ENCODE measurements at places on chromosomes 7 and 10.

GRCh38 chr7:100493476-100494264, 9.9 kb downstream of the NYAP1 start:
- no peak for DNase-seq

- no peak for DNase-seq
Measured at GRCh38 chr7:1946025-1946772, 276.1 kb downstream of the ELFN1 start.

DNA sequence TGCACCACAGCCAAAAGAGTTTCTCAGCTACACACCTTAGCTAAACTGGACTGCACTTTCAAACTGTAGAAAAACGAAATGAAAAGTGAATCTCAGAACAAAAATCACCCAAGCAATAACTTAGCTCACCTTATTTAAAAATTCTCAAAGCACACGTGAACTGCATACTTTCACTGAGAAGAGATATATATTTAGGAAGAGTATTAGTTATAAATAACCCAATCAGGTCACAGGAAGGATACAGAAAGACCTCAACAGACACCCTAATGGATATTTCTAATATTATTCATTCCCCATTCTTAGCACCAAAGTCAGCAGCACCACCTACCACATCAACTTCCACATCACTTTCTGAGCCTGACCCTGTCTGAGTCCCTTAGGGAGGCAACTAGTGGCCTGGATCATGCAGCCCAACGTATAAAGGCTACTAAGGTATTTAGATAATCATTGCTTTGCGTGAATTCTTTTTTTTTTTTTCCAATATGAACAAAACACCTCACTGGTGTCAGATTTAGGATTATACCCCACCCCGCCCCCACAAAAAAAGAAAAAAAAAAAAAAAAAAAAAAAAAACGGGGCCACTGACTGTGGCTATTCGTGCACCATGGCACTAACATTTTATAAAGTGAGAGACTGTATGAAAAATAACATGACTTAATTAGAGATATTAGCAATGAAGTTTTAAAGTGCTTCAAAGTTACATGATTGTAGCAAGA, 2.6 kb downstream of the ABI1 start:
- DNase-seq, result no peak

DNA sequence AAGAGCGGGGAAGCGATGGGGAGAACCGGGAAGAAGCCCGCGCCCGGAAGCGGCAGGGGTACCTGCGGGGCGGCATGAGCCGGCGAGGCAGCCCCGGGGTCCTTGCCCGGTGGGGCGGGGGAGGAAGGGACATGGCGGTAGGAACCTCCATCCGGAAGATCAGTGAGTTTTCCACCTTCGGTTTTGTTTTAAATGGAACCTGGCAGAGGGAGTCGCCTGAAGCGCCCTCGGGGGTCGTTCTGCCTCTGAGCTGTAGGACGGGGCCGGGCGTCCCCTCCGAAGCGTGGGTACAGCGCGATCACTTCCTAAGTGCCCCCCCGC, 471 bp downstream of the PFKP start:
- no peak for DNase-seq

DNA sequence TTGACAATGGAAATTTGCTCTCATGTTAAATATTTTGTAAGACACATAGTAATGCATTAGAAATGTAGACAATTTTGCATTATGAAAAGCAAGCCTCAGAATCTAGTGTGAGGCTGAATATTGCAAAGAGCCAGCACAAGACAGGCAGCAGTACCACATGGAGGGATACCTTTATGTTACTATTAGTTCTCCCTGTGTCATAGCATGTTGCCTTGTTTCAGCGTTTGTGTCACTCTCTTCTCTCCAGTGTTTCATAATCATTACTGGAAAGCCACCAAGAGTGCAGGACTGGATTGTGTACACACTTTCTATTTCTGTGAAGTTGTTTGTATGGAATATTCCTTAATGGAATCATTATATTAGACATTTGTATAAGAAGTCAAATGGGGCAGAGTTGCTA, 8.5 kb downstream of the AHR start:
- no peak for DNase-seq

DNA sequence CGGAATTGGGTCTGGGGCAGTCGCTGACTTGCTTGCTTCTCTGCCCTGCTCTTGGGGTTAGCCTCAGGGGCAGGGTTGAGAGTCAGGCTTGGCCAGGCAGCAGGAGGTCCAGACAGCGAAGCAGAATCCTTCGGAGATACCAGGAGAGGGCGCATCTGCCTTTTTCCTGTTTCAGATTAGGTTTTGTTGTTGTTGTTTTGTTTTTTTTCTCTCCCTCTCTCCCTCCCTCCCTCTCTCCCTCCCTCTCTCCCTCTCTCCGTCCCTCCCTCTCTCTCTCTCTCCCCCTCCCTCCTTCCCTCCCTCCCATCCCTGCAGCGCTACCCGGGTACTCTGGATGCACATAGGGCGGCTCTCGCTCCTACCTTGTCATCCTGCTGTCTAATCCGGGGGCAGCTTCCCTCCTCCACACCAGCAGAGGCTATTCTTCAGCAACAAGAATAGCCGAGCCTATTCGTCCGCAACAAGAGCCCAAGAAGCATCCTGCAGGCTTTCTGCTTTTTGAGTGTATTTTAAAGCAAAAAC, 758 bp upstream of the OPTN start:
- DNase-seq, result no peak

DNA sequence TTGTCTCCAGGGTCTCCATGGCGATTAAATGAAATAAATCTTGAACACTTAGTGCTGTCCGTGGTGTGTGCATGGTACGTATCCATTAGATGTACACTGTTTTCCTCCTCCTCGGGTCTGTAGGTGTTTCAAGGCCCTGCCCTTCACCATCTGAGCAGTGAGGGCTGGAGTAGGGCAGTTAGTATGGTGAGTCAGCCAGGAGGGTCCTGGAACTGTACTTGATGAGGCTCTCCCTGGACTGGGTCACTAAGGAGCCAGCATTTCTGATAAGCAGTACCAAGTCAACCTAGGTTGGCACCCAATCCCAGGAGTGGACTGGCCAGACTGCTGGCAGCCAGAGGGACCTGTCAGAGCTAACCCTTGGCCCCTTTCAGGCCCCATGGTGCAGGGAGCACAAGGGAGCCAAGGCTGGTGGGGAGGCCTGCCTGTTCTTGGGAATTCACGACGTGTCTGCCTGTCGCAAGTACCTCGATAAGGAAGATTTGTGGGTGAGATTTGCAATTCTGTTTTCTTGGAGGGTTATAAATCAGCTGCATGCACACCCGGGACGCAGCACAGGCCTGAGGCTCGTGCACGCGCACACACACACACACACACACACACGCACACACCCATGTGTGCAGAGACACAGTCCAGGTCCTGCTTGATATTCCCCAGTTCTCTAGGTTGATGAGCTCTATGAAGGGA, 114.2 kb downstream of the ZMIZ1 start:
- DNase-seq, result no peak

GRCh38 chr10:113788604-113789083, 37.2 kb downstream of the PLEKHS1 start:
- peak; percentile 16 for DNase-seq

- DNase-seq, result no peak
Measured at GRCh38 chr10:71427246-71427645, 30.5 kb downstream of the CDH23 start.
